ENCODE measurements at places on chromosomes 5 and 9.
A peak's percentile ranks its signal among the peaks of the same experiment; 100 is the strongest.

- no peak for DNase-seq
These were observed 22.5 kb upstream of the ARL14EPL start for GRCh38 chr5:116009806-116010205.

DNA sequence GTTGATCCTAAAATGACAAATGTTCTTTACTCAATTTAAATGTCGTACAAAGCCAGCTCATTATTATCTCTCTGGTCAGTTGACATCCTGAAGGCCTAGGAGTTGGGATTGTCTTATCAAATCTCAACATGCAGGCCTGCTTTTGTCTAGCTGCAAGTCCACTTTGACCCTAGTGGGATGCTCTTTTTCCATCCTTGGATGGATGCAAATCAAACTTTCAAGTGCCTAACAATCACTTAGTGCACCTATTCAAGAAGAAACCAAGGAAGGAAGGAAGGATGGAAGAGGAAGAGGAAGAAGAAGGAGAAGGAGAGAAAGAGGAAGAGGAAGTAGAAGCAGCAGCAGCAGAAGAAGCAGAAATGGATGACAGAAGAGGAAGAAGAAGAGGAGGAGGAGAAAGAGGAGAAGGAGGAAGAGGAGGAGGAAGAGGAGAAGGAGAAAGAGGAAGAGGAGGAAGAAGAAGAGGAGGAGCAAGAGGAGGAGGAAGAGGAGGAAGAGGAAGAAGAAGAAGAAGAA lies 109.6 kb downstream of the PIK3R1 start:
- DNase-seq, result no peak

- no peak for DNase-seq
These were observed 74.7 kb upstream of the TNPO1 start for GRCh38 chr5:72741805-72742204.

GRCh38 chr9:111572950-111573604 lies 26.4 kb downstream of the PTGR1 start:
- DNase-seq, result peak; percentile 68

GRCh38 chr5:132054031-132054696 lies 6.3 kb upstream of the IL3 start:
- DNase-seq, result no peak

DNA sequence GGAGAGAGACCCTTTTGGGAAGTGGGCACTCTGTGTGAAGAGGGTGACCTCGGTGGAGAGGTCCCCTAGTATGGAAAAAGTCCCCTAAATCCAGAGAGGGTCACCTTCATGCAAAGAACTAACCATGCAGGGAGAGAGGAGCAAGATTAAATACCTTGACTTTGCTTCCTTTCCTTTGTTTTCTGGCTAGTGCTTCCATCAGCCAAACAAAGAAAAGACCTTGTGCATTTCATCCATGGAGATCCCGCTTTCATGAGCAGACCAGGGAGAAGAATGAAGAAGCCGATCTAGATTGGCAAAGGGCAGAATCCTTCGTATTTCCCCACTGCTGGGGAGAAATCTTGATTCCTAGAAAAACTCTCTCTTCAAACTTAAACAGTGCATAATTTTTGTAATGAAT lies 813.3 kb upstream of the CDH6 start:
- DNase-seq, result no peak
